ENCODE measurements at places on chromosomes 3 and 15.

DNA sequence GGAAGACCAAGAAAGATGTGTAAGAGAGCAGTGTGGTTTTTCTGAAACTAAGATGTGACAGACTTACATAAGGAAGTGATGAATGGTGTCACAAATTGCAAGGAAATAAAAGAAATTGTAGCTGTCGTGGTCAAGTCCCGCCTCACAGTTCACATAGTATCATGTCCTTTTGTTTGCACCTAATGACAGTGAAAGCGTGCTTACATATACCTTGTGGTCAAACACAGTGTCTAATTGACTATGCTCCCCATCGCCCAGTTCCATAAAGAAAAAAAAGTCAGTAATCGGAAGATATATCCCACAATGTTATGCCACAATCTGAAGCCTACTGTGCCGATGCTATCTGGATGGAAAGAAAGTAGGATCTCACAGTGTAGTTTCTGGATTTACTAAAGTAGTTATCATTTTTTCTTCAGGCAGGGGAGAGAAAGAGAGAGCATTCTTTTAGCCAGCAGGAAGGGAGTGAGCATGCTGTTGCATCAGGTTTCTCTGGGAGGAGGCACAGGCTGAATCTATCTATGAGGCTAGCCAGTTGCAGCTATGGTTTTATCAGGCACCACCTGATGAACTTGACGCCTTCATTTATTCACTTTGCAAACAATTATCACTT, 9.8 kb upstream of the PLSCR1 start:
- no peak for ATAC-seq

- no peak for ATAC-seq
Measured at GRCh38 chr15:78040653-78041244, 36.8 kb downstream of the TBC1D2B start.

DNA sequence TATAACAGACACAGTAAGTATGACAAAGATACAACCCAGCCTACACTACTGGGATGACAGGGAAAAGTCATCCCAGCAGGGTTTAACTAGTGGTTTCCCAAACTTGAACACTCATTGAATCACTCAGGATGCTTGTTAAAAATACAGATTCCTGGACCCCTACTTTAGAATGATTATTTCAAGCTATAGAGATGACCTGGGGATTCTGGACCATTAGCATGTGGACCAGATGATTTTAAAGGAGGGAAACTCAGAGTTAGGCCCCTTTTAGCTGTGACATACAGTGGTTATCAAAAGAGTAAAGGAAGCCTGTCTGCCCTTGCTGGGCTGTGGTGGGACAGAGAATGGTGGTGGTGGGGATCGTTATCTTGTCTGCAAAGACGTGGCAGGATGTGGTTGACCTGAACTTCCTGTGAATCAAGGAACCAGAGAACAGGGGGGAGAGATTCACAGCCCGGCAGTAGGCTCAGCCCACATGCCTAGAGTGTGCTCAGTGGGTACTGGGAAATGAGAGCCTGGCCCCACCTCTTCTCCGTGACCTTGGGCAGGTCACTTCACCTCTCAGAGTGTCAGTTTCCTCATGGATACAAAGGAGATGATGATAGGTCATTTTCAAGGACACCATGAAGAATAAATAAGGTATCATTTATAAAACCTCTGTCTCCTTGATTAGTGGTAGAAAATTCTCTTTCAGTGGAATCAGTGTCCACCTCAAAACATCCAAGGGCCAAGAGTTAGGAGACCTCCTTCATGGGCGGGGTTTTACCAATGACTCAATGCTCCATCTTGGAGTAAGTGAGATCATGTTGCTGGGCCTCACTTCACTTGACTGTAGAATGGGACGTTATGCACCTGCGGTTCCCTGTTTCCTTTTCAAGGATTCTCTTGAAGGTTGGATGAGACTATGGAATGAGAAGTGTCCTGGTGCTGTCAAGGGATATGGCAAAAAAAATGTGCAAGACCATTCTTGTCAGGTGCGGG, 306.5 kb downstream of the RPLP1 start:
- no peak for ATAC-seq

DNA sequence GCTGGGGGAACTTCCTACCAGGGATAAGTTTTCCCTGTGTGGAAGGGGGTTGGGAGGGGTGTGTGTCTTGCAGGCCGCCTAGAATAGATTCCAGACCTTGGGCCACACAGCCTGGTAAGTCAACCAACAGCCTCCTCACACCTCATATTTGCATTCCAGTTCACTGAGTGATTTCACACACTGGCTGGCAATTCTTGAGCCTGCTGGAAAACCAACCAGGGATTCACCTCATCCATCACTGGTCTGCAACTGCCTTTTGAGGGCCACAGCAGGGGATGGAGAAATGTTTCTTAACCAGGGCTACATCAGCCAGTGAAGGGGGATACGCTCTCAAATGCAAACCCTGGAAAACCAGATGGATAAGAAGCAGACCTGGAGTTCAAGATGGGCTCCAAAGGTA, 2.0 kb downstream of the FSTL1 start:
- ATAC-seq, result peak; percentile 27

DNA sequence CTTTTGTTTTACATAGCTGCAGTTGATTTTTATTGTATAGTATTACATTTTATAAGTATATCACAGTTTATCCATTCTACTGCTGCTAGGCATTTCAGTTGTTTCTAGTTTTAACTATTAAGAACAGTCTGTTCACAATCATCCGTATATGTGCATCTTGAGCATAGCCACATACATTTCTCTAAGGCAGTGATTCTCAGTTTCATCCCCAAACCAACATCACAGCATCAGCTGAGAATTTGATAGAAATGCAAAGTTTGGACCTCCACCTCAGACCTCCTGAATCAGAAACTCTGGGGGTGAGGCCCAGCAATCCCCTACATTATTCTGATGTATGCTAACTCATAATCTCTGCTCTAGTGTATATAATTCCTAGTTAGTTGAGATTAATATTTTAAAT, 120.8 kb downstream of the VPS8 start:
- ATAC-seq, result no peak

GRCh38 chr3:75272691-75273090, 391.4 kb upstream of the FRG2C start:
- ATAC-seq, result no peak

GRCh38 chr3:160053048-160053391, 64.4 kb downstream of the IL12A start:
- ATAC-seq, result no peak

- peak; percentile 70 for ATAC-seq
Measured at GRCh38 chr3:78918361-78919020, 849.3 kb downstream of the ROBO1 start.

DNA sequence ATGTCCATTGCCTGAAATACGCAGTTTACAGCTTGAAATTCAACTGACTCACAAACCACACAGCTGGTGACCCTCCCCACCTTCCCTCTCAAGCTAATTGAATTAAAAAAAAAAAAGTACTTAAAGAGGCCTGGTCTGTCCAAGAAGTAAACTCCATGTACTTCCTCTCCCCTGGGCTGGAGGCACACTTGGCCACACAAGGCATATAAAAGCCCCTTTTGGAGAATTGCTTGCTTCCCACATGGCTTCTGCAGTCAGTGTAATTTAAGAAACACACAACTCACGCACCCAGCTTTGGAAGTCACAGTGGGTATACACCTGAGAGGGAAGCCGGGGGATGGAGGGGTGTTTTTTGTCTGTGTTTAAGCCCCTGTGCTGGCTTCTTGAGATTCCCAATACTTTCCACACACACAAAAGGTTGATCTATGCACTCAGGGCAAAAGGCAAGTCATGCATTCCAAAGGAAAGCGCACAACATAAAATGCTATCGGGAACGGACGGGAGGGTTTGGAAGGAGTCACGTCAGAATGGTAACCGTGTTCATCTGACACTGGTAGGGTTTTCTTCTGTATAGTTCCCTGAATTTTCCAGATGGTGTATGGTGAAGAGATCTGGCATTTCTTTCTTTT, 106.6 kb upstream of the ALDH1A3 start:
- ATAC-seq, result peak; percentile 6

GRCh38 chr15:48031973-48032372, 88.8 kb upstream of the SLC24A5 start:
- no peak for ATAC-seq

DNA sequence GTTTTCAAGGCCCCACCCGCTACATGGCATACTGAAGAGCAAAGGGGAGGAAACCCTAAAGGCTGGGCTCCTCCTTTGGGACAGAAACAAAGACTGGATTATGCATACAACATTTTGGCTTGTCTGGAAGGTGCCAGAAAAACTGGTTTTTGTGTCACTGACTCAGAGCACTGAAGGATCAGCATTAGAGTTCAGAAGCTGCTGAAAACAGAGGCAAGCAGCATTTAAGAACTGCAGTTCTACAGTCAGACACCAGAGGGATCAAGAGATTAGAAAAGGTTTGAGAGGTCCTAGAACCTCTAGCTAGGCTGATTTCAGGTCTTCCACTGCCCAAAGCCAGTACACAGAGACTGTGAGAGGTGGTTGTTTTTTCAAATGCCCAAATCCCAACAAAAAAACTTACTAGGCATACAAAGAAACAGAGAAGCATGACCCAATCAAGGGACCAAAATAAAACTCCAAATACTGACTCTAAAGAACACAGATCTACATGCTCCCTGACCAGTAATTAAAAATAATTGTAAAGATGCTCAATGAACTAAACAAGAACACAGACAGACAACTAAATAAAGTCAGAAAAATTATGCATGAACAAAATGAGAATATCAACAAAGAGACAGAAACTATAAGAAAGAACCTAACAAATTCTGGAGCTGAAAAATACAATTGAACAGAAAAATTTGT, 91.2 kb downstream of the SENP2 start:
- ATAC-seq, result peak; percentile 93

DNA sequence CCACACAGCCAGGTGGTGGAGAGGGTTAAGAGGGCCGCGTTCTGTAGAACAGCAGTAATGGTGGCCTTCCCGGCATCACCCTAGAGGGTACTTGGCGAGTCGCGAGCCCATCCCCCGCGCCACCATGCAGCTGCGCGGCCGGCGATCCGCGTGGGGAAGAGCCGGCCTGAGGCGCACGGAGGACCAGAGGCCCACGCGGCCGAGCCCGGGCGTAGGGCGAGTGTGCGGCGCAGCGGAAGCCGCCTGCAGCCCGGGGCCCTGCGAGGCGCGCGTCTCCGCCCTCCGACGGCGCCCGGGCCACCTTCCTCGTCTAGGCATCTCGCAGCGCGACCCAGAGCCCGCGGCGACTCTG, 423 bp downstream of the TKT start:
- peak; percentile 54 for ATAC-seq

DNA sequence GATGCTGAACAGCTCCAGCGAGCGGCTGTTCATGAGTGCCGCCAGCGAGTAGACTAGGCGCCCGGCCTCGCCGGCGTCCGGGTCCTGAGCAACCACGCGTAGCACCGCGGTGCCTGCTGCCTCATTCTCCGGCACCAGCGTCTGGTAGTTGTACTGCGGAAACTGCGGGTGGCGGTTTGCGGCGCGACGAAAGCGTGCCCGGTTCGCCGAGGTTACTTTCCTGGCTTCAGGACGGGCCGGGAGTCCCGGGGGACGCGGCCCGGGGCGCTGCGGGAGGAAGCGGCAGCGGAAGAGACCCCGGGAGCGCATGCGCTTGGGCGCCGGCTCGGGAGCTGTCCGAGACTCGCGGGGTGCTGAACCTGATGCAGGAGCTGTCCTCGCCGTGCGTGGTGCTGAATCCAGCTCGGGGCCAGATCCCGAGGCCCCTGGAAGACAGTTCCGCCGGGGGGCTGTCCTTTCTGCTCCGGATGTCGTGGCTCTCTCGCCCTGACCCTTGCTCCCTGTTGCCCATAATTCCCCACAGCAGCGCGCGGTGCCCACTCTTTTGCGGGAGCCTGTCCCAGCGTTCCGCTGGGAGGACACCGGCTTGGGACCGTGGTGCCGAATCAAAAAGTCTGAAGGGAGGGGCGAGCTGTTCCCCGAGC, 1.1 kb downstream of the CELSR3 start:
- no peak for ATAC-seq

GRCh38 chr3:192655040-192655439, 72.3 kb downstream of the FGF12 start:
- ATAC-seq, result no peak

DNA sequence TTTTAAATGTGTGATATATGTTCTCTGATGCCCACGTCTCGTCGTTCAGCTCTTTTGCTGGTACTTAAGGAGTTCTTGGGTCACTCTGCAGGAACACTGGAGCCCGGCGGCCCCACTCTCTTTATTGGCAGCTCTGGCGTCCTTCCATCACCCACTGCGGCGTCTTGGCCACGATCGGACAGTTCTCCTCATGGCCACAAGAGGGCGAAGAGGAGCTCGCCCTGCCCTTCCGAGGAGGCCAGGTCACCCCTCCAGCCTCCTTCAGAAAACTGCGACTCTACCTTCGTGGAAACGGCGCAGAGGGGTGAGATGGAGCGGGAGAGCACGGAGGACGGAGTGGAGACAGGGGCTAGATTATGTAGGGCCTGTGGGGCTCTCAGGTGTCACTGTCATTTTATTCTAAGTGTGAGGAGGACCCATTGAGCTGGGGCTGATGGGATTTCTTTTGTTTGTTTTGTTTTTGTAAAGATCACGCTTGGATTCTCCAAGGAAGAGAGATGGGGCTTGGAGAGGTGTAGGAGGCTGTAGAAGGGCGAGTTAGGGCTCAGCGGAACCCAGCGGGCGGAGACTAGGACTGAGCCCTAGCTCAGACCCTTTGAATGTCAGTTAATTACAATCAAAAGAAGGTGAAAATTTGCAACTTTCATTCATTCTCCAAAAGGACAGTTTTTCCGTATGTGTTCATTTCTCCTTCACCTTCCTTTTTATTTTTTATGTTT, 28.0 kb upstream of the GABRA5 start:
- ATAC-seq, result no peak

GRCh38 chr15:41946970-41947369, 25.4 kb downstream of the EHD4 start:
- no peak for ATAC-seq

DNA sequence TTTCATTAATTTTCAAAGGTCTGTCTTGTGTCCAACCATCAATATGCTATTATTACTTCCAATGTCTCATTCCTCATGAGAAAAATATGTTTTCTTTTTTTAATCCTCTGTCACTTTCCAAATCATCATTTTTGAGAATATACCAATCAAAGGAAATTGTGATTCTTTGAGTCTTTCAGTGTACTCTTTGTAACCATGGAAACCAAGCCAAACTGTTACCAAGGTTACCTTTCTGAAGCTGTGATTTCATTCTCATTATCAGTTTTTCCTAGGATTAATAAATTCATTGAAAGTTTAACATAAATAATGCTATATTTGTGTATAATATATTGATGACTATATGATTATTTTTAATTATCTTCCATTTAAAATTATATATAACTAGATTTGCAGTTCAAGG, 16.6 kb upstream of the PLSCR5 start:
- ATAC-seq, result no peak

DNA sequence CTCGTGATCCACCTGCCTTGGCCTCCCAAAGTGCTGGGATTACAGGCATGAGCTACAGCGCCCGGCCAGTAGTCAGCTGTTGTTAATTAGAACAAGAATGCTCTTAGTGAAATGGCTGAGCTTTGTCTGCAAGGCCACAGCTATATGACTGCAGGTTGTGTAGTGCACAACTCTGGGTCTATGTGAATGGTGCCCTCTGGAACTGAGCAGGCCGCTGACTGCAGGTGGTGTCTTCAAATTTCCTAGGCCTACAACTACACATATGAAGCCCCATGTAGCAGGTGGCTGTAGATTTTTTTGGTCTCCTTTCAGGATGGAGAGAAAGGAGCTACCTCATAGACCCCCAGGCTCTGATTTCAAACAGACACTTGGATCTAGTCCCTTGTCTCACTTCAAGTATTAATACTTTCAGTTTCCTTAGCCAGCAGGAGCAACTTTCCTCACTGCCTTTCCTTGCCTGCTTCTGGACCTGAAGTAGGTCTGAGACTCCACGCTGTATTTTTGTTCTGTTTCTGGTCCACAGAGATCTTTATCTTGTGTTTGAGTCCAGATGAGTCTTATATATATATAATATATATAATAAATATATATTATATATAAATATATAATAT, 86.9 kb downstream of the C3orf80 start:
- no peak for ATAC-seq

Data from SK-N-SH treated with all-trans-retinoic acid at 6 μM for 48 hours (cell line).